ENCODE measurements at places on chromosomes 4 and X. TPM values are rescaled to one million over a fixed set of nuclear protein-coding genes. Genes with fewer than 3 reads are reported as not detected.

Gene SEPTIN11
- 61.3 TPM for polyA plus RNA-seq

Gene FGA
- not detected for polyA plus RNA-seq

Gene KLB
- not detected for polyA plus RNA-seq

Gene PCDH18
- 0.80 TPM for polyA plus RNA-seq

Gene RAB41
- not detected for polyA plus RNA-seq

Gene SERTM2
- polyA plus RNA-seq = not detected

Gene UGT2B17
- polyA plus RNA-seq = not detected

Gene PROM1
- polyA plus RNA-seq = 2.3 TPM

Gene KANTR
- polyA plus RNA-seq = 37.5 TPM

Gene LUZP4
- polyA plus RNA-seq = not detected

Gene PTCHD1
- 10.0 TPM for polyA plus RNA-seq

Gene PPBP
- polyA plus RNA-seq = not detected

Gene AVPR2
- not detected for polyA plus RNA-seq

Gene MGARP
- polyA plus RNA-seq = 1.9 TPM

Gene BST1
- 0.32 TPM for polyA plus RNA-seq

Gene SLC34A2
- not detected for polyA plus RNA-seq

Gene SUPT20HL1
- not detected for polyA plus RNA-seq

Gene STK32B
- 42.8 TPM for polyA plus RNA-seq

Gene TAF7L
- polyA plus RNA-seq = 1.1 TPM

Gene OSTC
- 117 TPM for polyA plus RNA-seq

Gene HMGN5
- 0.80 TPM for polyA plus RNA-seq

Gene ODAM
- not detected for polyA plus RNA-seq

Gene FHIP1A
- not detected for polyA plus RNA-seq

Gene USP17L27
- not detected for polyA plus RNA-seq

Gene KLHL13
- polyA plus RNA-seq = 15.7 TPM

Gene MSANTD1
- polyA plus RNA-seq = 12.7 TPM

Gene UGT2A1
- polyA plus RNA-seq = not detected

Gene TMEM271
- 16.0 TPM for polyA plus RNA-seq

Gene HS3ST1
- polyA plus RNA-seq = 0.10 TPM

Gene XAGE2
- polyA plus RNA-seq = not detected

Gene RLIM
- 36.8 TPM for polyA plus RNA-seq

Gene PPP4R3C
- polyA plus RNA-seq = not detected

Gene CCDC149
- polyA plus RNA-seq = 6.6 TPM

Gene ARX
- 42.8 TPM for polyA plus RNA-seq

Gene MAGEB16
- not detected for polyA plus RNA-seq

Gene CTAG1B
- polyA plus RNA-seq = not detected

Gene HMX1
- polyA plus RNA-seq = 0.89 TPM

Gene CLTRN
- polyA plus RNA-seq = 1.1 TPM

Gene IDH3G
- 72.7 TPM for polyA plus RNA-seq

Gene TRAPPC11
- 78.1 TPM for polyA plus RNA-seq

Gene SLC35A2
- polyA plus RNA-seq = 25.3 TPM

Gene TMPRSS11A
- not detected for polyA plus RNA-seq

Gene AASDH
- polyA plus RNA-seq = 21.6 TPM

Gene NUP62CL
- polyA plus RNA-seq = 3.4 TPM

Gene SOX3
- polyA plus RNA-seq = 1.2 TPM

Gene ADH1A
- polyA plus RNA-seq = not detected

Gene PCDH7
- polyA plus RNA-seq = 12.6 TPM

Gene SPANXN4
- not detected for polyA plus RNA-seq

Gene ARHGAP6
- polyA plus RNA-seq = 0.40 TPM

Gene INPP4B
- 0.30 TPM for polyA plus RNA-seq

Gene CT45A5
- polyA plus RNA-seq = not detected

Gene CLDN22
- polyA plus RNA-seq = not detected

Gene SHISA3
- not detected for polyA plus RNA-seq

Gene PLP1
- 0.88 TPM for polyA plus RNA-seq

Gene SLITRK4
- 4.5 TPM for polyA plus RNA-seq

Gene BMX
- polyA plus RNA-seq = not detected

Gene VCX3B
- polyA plus RNA-seq = not detected

Gene CAPN6
- polyA plus RNA-seq = 0.46 TPM

Gene RTL3
- polyA plus RNA-seq = not detected
